CD4-positive, alpha-beta T cell treated with Interleukin-2 at 100 ng/mL for 4 hours (primary cell): ENCODE measurements at places on chromosomes 7 and 10.
A peak's percentile ranks its signal among the peaks of the same experiment; 100 is the strongest.

DNA sequence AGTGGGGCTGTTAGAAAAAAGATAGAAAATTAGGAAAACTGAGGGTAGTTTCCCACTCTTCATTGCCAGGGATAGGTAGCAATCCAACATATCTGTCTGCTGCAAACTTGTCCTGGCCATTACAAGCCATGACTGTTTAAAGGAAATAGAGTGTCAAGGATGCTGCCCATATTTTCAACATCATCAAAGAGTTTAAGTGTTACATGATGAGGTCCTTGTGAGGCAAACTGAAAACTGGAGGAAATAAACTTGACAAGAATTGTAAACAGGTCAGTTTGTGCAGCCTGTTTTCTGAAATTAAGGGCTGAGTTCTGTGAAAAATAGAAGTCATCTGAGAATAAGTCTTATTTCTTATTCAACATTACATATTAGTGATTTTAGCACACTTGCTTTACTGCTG, 78.0 kb downstream of the VWDE start:
- DNase-seq, result no peak

DNA sequence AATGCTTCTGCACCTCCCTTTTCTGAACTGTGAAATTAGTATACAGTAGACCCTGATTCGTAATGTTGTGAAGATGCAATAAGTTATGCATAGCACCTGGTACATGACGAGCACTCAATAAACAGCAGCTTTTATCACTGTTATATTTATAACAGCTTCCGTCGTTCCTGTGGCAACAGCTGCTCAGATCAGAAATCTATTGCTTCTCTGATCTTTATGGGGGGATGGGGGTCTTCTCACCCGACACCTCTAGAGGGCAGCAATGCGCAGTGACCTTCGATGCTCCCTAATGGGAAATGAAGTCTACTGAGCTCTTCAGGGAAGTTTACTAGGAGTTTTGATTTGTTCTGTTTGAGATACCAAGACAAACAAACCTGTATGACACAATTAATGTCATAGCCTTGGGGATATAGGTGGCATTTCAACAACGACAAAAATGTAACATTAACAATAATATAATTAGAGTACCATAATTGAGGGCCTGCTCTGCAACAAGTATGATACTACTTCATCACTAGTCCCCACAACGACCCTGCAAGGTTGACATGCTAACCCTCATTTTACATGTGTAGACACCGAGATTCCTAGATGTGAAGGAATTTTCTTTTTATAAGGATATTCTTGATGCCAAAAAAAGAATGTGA, 289.6 kb downstream of the SFMBT2 start:
- DNase-seq, result peak; percentile 77

- no peak for DNase-seq
These were observed 434.2 kb downstream of the PHTF2 start for GRCh38 chr7:78232806-78233205.

GRCh38 chr10:107814865-107815487, 650.5 kb upstream of the SORCS1 start:
- DNase-seq, result no peak

- no peak for DNase-seq
These were observed 123.1 kb upstream of the PITRM1 start for GRCh38 chr10:3295582-3296151.

DNA sequence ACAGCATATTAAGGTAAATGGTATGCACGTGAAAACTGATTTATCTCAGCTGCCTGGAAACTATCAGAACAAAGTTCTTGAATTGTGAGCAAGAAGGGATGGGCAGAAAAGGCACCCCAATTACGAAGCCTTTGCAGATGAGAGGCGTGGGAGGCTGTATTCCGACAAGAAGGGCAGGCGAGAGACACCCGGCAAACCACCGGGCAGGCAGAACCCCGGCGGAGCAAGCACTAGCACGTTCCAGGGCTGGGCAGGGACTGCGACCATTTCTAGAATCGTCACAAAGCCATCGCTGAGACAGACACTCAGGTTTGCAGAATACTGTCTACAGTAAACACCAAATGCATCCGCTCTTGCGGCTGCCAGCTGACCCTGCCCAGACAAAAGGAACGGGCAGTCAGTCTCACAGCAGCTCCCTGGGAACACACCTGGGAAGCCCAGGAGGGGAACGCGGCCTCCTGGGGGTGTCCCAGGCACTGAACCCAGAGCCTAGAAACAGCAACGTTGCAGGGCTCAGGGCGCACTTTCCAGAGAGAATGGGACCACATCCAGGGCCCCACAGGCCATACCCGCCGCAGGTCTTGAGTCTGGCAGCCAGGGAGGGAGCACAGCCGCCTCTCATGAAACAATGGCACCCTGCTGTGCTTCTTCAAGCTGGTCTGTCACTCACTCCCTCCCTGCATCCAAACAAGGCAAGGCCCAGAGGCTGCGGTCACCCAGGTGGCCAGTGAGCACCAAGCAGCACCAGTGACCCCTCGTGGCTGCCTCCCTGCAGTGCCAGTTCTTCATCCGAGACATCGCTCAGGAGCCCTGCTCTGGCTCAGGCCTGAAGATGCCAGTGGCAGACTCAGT, 261.9 kb downstream of the PTPRN2 start:
- no peak for DNase-seq

GRCh38 chr10:48813291-48813690, 126.3 kb downstream of the LRRC18 start:
- DNase-seq, result no peak

GRCh38 chr7:70940597-70940996, 191.3 kb upstream of the GALNT17 start:
- DNase-seq, result no peak
